ENCODE measurements at places on chromosomes 5 and 9. TPM values are rescaled to one million over a fixed set of nuclear protein-coding genes. Genes with fewer than 3 reads are reported as not detected.

GRCh38 chr5:136455409-136455808 is 90.1 kb upstream of the TRPC7 start:
- no peaks in the 10 kb centered on the region for H3K27me3 ChIP-seq
- no peak overlapping the region for H3K27ac ChIP-seq
- H3K4me3 ChIP-seq = no peak overlapping the region
- no peak for DNase-seq

DNA sequence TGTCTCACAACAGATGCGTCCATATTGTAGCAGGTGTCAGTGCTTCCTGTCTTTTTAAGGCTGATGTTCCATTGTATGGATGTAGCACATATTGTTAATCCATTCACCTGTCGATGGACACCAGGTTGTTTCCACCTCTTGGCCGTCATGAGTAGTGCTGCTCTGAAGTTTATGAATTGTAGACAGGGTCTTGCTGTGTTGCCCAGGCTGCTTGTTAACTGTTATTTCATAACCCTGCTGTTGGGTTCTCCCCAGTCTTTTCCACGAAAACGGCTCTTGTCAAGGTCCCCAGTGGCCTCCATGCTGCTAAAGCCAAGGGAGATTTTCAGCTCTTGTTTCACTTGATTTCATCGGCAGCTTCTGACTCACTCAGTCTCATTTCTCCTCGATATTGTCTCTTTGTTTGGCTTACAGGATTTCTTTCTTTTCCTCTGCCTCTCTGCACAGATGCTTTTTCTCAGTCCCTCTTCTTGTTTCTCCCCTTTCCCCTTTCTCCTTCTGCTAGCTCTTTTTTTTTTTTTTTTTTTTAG is 12.1 kb upstream of the PSD2 start:
- no peak for DNase-seq
- H3K27ac ChIP-seq = no peak overlapping the region
- H3K4me3 ChIP-seq = no peak overlapping the region
- no peaks in the 10 kb centered on the region for H3K4me1 ChIP-seq

- no peaks in the 10 kb centered on the region for H3K36me3 ChIP-seq
- no peak overlapping the region for H3K27ac ChIP-seq
- no peak overlapping the region for H3K4me3 ChIP-seq
- DNase-seq = no peak
These were observed 130.4 kb upstream of the RFX3 start for GRCh38 chr9:3656224-3656623.

Gene TMEM174
- total RNA-seq = not detected

Gene EIF4E1B
- not detected for total RNA-seq

Gene SURF2
- total RNA-seq = 9.2 TPM

Gene OR1Q1
- not detected for total RNA-seq
